Stimulated activated CD4-positive, alpha-beta T cell treated with anti-CD3 and anti-CD28 coated beads, Interleukin-2, amount 100 ng/mL, for 24 hours (primary cell): ENCODE measurements at places on chromosomes 2 and 18.

- no peak for DNase-seq
Observed at GRCh38 chr2:69729266-69729665, 12.7 kb upstream of the ANXA4 start.

GRCh38 chr2:40450796-40451430, 977 bp downstream of the SLC8A1 start:
- no peak for DNase-seq

- no peak for DNase-seq
Observed at GRCh38 chr2:84801811-84802210, 79.1 kb downstream of the TRABD2A start.

GRCh38 chr2:72694715-72695496, 130.9 kb downstream of the EXOC6B start:
- DNase-seq: no peak

DNA sequence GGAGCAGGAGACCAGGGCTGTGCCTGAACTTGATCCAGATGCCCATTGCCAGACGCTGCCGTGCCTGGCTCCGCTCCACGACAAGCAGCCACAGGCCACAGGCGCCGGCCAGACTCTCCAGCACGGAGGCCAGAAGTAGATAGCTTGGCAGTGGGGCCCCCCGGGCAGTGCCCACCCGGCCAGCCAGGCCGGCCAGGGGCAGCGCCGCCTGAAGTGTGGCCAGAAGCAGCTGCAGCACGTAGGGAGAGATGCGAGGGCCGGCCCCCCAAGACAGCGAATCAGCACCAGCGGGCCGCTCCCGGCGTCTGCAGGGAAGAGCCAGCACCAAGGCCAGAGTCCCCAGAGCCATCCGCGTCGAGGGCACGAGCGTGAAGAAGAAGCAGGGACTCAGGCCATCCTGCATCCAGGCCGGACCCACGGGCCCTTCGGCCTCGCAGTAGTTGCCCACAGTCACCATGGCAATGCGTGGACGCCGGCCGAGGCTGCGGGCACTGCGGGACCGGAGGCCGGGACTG, 484 bp downstream of the ABCB6 start:
- DNase-seq: peak; percentile 35

DNA sequence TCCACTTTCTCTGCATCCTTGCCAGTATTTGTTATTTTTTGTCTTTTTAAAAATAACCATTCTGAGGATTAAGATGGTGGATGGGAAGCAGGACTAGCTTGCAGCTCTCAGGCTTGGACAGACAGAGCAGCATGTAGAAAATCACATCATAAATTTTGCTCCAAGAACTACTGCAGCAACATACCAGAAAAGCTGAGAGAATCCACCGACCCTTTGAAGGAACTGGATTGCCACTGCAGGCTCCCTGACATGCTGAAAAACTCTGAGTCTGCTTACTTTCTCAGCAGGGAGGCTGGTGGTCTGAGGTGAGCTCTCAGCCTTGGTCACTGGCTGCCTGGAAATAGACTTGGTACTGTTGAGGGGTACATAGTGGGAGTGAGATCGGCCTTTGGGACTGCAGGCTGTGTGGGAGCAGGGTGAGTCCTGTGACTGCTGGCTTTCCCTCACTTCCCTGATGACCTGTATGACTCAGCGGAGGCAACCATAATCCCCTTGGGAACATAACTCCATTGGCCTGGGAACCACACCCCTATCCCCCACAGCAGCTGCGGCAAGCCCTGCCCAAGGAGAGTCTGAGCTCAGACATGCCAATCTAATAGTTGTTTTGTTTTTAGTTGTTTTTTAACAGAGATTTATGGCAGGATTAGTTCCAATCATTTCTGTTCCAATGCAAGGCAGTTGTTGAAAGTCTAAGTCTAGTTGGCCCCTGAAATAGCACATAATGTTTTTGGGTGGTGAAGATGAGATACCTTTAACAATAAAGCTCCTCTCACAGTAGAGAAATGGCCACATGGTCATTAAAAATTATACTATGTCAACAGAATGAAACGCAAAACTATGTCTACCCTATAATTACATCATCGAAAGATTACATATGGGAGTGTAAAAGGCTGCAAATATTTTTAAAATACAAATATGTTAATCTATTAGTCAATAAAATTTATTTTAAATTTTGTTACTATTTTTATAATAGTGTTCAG, 414.2 kb upstream of the CHAC2 start:
- DNase-seq: no peak
